A549 treated with GW870086 at 1 μM for 4 hours (cell line): ENCODE measurements at places on chromosomes 3 and 15. TPM values are rescaled to one million over a fixed set of nuclear protein-coding genes. Genes with fewer than 3 reads are reported as not detected.

GOLGA8J gene
- 0.10 TPM in 1 of 5 replicates, not detected in the others for total RNA-seq

CFAP91 gene
- total RNA-seq: 0.11 to 0.43 TPM (median 0.31 TPM) in 4 of 5 replicates, not detected in the other

SLC6A11 gene
- total RNA-seq: 0.03 to 0.09 TPM (median 0.05 TPM) in 4 of 5 replicates, not detected in the other

HYAL1 gene
- 0.45 to 0.70 TPM (median 0.56 TPM) in 5 replicates for total RNA-seq

ATP2C1 gene
- 28.7 to 36.4 TPM (median 32.3 TPM) in 5 replicates for total RNA-seq

FILIP1L gene
- 0.08 to 0.87 TPM (median 0.17 TPM) in 5 replicates for total RNA-seq

SLC28A2 gene
- total RNA-seq: not detected in 5 replicates
